ENCODE measurements at places on chromosomes 6 and 20.

DNA sequence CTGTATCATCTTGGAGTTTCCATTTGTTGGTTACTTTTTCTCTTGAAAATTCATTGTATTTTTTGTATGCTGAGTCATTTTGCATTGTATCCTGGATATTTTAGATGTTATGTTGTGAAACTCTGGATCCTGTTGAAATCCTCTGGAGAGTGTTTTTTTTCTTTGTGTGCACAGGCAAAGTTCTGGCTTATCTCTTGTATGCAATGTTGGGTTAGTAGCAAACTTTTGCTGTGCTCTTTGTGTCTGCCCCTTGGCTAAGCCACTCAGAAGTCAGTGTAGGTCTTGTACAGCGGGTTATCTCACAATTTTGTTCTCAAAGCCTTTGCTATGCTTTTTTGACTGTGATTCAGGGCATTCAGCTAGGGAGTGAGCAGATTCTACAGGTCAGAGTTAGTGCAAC lies 29.1 kb upstream of the LMBRD1 start:
- no peak for DNase-seq

GRCh38 chr6:92559003-92559402 lies 860.4 kb downstream of the EPHA7 start:
- DNase-seq: no peak

DNA sequence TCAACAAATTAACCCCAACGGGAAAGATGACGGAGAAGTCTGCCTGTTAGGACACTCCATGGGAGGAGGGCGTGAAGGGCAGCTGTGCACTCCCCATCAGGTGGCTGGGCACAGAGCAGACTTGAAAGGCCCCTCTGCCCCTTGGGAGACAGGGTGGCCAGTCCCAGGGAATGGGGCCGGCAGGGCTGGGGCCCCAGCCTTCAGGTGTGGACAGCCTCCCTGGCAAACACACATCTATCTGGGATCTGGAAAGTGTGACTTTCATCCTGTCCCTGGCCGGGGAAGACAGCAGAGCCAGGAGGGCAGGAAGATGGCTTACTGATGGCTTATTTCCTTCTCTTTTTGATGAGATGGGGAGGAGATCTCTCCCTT lies 4.5 kb upstream of the FRMD1 start:
- DNase-seq: no peak

GRCh38 chr20:18739751-18740166 lies 73.8 kb upstream of the SCP2D1 start:
- DNase-seq: no peak

GRCh38 chr6:168432196-168432595 lies 8.8 kb upstream of the SMOC2 start:
- DNase-seq: no peak

GRCh38 chr6:153941768-153942167 lies 97.3 kb upstream of the OPRM1 start:
- DNase-seq: no peak

DNA sequence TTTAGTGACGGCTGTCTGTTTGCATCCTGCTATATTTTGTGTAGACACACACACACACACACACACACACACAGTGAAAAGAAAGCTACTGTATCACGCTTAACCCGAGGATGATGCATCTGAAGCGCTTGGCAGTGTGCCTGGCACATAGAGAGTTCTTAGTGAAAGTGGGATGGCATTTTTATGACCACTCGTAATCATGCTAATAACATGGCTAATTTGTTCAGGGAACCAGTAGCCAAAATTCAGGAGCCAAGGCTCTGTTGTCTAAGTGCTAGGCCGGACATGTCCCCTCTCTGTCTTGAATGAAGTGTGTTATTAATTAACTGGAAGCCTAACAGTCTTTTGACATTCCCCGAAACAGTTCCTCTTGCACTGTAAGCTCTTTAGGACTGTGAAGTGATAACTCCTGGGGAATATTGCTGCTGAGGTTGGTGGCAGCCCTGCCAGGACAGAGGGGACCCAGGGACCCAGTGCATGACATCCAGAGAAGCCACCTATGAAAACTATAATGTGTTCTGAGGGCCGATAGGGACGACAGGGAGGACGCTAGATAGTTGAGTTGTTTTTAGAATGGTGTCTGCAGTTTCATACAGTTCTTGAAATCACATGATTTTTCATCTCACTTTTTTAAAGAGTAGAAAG lies 45.0 kb upstream of the IRF4 start:
- no peak for DNase-seq

- DNase-seq: no peak
Observed at GRCh38 chr6:15044146-15044882, 201.6 kb upstream of the JARID2 start.

DNA sequence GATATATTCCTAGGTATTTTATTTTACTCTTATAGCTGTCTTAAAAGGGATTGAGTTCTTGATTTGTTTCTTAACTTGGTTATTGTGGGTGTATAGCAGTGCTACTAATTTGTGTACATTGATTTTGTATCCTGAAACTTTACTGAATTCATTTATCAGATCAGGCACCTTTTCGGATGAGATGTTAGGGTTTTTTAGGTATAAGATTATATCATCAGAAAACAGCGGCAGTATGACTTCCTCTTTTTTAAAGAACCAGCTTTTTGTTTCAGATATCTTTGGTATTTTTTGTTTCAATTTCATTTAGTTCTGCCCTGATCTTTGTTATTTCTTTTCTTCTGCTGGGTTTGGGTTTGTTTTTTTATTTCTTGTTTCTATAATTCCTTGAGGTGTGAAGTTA lies 382.4 kb upstream of the ADGRB3 start:
- DNase-seq: no peak

DNA sequence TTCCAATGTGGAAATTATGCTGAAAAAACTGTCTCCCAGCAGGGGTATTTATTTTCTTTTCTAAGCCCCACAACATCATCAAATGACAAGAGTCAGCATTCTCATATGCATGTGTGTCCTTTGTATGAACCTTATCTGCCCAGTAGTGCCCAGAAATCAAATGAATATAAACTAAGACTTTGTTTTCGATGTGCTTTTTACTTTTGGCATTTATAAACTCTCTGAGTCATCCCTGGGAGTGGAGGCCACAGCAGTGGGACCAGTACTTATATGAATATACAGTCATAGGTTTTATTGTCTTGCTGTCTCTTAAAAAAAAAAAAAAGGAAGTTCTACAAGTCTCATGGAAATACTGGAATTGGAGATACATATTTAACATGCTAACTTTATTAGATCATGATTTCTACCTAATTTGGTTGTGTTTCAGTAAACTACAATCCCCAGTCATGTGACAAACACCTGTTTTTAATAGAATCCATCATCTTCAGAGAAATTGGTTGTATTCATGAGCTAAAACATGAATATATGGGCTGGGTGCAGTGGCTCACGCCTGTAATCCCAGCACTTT lies 99.2 kb upstream of the TMEM181 start:
- no peak for DNase-seq

GRCh38 chr20:53445932-53446331 lies 147.7 kb downstream of the ZNF217 start:
- DNase-seq: no peak

- DNase-seq: no peak
Observed at GRCh38 chr6:47238456-47238995, 71.2 kb downstream of the TNFRSF21 start.

DNA sequence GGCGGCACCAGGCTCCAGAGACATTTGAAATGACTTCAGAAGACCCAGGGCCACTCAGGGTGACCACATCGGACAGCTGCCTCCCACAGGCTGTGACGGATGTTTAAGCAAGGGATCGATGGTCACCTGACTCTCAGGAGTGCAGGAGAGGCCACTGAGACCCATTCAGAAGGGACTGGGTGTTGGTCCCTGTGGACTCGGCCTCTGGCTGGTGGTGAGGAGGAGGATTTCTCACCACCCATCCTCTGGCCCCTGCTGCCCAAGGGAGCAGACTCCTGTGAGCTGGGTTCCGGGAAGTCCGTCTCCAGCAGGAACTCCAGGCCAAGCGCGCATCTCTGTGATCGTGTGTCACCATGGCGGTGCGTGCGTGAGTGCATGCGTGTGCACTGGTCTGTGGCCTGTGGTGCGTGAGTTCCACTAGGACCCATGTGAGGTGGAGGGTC lies 25.5 kb downstream of the NPEPL1 start:
- no peak for DNase-seq

DNA sequence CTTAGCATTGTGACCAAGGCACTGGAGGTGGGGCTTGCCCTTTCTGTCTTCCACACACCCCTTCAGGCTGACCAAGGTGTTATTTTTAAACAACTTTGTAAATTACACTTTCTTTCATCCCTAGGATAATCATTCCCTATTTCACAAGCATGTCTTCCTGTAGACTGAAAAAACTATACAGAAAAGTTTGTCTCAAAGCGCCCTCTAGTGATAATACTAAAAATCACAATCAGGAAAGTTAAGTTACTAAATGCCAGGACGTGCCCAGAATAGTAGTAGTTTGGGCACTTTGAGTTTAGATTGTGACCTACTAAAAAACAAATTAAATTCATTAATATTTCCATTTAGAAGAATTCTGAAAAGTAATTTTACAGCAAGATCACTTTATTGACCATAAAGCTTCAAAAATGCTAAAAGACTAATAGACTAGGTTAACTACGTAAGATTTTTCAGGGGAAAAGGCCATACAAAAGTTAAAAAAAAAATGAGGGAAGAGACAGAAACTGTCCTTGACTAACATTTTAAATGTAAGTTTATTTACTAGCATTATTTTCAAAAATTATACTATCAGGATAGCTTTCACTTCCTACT lies 123.3 kb upstream of the DUSP22 start:
- no peak for DNase-seq

DNA sequence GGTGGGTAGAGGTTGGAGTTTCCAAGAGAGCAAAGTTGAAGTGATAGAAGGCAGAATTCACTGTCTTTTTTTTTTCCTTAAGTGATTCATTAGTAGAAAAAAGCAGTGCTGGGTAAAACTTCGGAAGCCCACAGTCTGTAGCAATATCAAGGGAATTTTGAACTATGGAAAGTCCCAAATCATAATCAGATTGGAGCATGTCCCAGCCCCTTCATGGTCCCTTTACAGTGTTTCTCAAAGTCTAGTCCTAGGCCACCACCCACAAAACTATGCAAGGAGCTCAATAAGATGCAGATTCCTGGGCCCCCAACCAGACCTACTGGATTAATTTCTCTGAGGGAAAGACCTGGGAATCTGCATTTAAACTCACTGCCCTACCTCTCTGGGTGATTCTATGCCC lies 22.6 kb downstream of the NEDD9 start:
- DNase-seq: no peak

DNA sequence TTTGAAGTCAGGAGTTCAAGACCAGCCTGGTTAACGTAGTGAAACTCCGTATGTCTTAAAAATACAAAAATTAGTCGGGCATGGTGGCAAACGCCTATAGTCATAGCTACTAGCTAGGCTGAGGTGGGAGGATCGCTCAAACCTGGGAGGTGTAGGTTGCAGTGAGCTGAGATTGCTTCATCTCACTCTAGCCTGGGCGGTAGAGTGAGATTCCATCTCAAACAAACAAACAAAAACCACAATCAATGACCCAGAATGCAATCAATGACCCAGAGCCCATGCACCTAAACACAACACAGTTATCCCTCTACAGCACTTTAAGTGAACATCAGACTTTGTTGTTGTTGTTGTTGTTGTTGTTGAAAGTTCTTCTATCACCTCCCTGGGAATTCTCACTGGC lies 77.9 kb downstream of the MYB start:
- DNase-seq: no peak

DNA sequence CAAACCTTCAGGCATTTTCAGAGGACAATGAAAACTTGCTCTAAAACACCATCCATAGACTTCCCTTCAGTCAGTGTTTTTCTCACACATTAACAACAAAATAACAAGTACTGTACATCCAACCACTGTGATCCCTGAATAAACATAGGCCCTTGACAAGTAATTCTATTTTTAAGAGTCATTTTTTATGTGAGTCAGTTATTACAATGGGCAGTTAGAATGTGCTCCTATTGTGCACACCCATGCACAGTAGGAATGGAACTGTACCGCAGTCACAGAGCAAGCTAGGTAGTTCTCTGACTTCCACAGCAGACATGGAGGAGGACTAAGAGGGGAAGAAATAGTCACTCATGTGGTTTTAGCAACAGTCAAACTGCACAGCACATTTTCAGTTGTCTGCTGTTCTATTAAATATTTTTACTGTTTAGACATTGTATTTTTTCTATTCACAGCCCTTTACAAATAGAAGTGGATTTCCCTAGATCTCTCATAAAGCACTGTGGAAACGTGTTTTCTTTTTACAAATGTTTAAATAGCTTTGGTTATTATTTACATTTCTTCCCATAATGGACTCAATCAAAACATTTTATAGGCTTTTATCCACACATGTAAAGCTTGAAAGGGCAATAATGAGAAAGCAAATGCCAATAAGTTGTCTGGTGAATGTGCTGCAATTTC lies 100.4 kb downstream of the JAG1 start:
- DNase-seq: no peak

DNA sequence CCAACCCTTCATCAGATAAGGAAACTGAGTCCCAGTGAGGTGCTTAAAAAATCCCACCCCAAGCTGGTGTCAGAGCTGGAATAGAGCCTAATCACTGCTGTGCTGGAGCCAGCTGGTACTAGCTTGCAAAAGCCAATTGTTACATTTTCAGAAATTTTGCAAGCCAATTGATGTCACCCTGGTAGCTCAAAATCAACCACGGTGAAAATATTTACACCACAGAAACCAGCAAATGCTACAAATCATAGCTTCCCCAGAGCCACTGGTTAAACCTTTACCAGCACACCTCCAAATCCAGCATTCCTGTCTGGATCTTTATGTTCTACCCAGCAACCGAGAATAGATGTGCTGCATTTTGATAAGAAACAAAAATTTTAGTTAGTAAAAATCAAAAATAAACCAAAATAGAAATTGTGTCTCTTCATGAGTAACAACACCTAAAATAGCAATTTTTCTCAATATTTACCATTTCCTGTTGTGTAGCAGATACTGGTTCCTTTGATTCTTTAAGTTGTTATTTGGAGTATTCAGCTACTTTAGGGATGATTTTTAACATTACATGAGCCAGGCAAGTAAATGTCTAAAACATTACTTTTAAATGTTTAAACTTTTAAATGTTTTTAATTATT lies 7.2 kb upstream of the LCA5 start:
- no peak for DNase-seq

DNA sequence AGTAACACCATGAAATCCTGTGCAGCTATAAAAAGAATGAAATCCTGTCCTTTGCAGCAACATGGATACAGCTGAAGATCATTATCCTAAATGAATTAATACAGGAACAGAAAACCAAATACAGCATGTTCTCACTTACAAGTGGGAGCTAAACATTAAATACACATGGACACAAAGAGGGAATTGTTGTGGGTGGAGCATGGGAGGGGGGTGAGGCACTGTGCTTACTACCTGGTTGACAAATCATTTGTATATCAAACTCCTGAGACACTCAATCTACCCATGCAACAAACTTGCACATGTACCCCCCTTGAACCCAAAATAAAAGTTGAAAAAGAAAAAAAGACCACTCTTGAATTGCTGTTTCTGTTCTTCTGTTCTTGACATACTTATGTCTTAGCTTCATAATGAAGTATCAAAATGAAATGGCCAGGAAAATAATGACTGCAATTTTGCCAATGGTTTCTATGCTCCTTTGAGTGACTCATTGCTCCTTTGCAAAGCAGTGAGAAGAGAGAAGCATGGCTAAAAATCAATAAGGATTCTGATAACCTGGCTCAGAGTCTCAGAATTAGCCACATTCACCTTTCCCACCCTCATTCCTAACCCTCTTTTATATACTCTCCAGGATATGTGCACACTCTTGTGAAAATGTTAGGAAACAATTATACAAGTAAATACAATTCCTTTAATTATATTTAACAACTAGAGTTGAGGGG lies 71.0 kb downstream of the CYP39A1 start:
- no peak for DNase-seq

GRCh38 chr6:32974541-32975308 lies 6.3 kb downstream of the BRD2 start:
- DNase-seq: no peak
